ENCODE measurements at places on chromosomes 3 and 15.

- no peak for DNase-seq
Measured at GRCh38 chr3:123285931-123286307, 84.2 kb downstream of the SEC22A start.

DNA sequence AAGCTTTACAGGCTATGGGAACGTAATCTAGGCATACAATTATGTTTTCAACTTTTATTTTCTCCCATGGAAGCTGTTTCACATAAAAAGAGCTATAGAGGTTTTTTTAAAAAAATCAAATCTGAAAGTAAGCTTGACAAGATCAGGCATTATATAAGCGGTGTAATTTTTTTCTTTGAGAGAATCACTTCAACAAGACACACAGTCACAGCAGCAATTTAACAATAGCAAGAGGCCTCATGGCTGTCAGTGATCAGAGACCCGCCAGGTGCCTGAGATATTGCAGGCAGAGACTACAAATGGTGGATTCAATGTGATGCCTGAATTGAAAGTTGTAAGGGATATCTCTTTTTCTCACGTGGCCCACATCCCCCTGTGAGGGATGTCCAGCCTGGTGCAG, 270.5 kb upstream of the TBC1D5 start:
- no peak for DNase-seq

GRCh38 chr3:71726146-71726545, 944 bp upstream of the EIF4E3 start:
- DNase-seq, result no peak

GRCh38 chr3:14462738-14463137, 60.3 kb downstream of the SLC6A6 start:
- DNase-seq, result no peak

DNA sequence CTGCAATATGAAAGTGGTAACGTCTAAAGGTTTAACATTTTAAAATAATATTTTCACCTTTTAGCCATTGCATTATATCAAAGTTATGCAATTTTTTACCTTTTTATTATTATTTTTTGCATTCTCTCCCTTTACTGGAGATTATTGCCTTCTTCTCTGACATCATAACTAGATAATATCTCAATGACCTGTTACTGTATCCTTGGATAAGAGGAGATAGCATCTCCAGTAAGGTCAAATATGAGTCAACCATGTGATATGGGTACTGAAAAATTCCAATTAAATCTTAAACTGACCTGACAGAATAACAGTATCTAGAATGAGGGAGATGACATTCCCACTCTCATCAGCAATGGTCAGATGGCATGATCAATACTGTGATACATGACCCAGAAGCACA, 108.3 kb downstream of the ZBTB20 start:
- no peak for DNase-seq

- DNase-seq, result no peak
Measured at GRCh38 chr3:128276577-128277183, 123.4 kb downstream of the EEFSEC start.

DNA sequence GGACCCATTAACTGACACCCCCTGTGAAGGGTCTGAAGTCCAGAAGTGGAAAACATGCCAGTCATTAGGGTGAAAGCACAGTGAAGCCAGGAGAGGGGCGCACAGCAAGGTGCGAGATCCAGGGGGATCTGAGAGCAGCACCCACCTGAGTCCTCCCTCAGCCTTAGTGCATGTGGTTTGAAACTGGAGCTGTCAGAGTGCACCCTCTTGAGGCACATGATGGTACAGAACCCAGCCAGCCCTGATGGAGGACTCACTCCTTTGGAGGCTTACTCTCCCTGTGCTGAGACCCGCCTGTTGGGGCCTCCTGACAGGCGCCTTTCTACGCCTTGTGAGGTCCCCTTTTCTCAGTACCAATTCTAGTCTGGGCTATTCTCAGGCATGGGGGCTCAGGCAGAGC, 77.8 kb downstream of the IL20RB start:
- no peak for DNase-seq

DNA sequence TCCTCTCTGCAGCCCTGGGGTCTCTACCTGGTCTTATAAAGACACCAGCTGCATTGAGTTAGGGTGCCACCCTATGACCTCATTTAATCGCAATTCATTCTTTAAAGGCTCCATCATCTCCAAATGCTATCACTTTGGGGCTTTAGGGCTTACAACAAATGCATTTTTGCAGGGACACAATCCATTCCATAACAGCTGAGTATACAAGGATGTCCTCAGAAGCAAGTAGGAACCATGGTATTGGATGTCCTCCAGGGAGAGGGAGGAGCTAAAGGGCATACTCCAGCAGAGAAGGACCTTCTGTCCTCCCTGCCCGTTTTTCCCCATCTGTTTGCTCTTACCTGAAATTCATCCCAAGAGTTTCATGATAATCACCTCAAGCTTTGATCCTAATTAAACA, 30.3 kb downstream of the UMPS start:
- peak; percentile 74 for DNase-seq

DNA sequence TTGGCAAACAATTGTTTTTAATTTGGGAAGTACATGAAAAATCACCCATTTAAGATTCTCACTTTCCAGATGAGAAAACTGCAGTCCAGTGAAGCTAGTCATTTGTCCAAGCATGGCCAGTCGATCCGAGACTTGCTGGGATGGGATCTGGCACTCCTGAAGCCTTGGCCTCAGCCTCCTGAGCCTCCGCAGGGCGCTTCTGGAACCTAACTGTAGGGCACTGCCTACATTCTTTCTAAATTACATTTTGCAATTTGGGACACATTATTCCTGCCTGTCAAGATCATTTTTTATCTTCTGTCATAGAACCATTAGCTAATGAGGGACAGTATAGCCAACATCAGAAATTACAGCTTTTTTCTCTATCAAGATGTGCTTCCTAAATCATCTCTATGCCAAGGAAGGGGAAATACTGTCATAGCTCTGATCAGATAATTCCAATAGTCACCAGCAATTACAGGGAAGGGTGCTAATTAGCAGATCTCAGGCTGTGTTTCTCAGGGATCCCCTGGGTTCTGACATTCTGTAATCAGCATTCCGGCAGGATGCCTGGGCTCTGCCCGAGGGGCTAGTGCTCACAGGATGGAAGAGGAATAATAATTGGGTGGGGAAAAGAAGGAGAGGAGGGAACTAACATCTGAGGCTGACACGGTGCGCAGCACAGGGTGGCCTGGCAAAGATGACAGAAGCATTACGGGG, 28.3 kb downstream of the ANAPC13 start:
- DNase-seq, result no peak

- no peak for DNase-seq
Measured at GRCh38 chr3:101853982-101854381, 4.7 kb downstream of the NFKBIZ start.

DNA sequence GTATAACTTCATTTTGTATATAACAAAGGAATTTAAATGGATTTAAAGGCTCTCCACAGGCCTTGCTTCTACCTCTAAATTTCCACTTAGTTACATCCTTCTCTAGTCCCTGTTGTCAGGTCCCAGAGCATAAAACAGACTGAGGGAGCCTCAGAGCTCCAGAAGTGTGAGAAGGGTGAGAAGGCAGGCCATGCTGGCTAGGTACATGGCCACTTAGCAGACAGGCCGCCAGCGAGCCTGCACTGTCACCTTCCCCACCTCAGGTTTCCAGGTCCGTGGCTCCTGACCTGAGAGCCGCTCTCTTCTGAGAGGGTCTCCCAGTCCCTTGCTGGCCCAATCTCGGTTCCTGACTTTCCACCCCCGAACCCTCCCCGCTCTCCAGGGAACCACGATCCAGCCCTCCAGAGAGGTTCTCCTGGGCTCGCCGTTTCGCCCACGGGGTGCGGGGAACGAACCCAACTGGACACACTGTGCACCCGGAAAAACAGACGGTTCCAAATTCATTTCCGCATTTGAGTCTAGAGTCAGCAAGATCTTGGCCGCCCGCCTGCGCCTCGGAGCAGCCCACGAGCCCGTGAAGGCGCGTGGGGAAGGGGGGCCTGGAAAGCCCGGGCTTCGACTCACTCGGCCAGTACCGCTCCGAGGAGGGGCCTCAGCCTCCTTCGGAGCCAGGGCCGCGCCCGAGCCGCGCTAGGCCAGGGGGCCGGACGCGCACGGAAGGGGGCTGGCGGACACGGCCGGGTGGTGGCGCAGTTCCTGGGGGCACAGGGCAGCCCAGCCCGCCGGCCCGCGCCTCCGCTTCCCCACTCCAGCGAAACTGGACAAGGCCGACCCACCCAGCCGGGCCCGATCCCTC, 16.7 kb upstream of the SOX2 start:
- DNase-seq, result peak; percentile 88

- peak; percentile 31 for DNase-seq
Measured at GRCh38 chr15:66025015-66025452, 155.7 kb downstream of the RAB11A start.

DNA sequence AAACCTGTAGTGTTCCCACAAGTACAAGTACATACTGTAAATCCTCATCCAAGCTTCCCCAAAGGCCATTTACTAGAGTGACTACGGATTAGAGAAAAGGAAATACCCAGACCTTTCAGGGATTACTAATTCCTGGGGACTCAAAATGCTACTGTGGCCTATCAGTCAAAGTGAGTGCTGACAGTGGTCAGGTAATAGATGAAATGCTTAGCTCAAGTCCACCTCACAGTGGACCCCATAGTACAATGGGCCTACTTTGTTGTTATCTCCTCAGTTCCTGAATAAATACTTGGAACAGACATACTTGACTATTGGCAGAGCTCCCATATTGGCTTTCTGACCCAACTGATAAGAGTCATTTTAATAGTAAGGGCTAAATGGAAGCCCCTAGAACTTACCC, 61.6 kb downstream of the MAP4 start:
- DNase-seq, result no peak

- no peak for DNase-seq
Measured at GRCh38 chr3:149330609-149331331, 2.7 kb downstream of the TM4SF18 start.

DNA sequence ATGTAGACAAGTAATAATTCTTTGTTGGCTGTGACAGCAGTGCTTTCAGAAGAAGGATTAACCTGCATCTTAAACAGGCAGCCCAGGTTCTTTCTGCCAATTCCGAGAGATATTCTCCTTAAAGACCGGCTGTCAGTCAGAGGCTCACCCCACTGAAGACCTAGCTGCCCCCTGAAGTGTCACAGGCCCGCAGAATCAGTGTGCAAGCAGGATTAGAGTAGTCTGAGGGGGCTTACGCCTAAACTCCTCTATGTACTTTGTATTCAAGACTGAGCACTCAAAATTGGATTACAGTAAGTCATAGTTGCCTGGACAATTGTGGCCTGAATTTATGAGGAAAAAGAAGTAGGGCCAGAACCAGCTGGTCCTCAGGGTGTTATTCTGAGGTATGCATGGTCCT, 342.9 kb downstream of the CLSTN2 start:
- no peak for DNase-seq
